NCI-H187 treated with DMSO at 0.1 percent for 48 hours (cell line): ENCODE measurements at places on chromosomes 7 and 10.

DNA sequence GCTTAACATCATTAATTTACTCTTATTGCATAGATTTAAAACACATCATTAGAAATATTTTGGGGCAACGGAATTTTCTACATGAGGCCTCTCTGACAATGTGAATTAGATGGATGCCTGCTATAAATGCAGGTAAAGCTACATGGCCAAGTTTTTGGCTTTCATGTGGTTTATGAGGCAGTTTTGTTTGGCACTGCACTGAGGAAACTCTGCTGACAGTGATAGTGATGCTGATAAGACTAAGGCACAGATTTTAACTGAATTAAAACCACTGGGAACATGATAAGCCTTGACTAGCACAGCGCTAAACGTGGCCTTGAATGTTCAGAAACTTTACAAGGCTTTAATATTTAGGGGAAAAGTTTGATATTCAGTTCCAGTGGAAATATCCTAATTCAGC is 114.3 kb upstream of the NOBOX start:
- no peak for DNase-seq

DNA sequence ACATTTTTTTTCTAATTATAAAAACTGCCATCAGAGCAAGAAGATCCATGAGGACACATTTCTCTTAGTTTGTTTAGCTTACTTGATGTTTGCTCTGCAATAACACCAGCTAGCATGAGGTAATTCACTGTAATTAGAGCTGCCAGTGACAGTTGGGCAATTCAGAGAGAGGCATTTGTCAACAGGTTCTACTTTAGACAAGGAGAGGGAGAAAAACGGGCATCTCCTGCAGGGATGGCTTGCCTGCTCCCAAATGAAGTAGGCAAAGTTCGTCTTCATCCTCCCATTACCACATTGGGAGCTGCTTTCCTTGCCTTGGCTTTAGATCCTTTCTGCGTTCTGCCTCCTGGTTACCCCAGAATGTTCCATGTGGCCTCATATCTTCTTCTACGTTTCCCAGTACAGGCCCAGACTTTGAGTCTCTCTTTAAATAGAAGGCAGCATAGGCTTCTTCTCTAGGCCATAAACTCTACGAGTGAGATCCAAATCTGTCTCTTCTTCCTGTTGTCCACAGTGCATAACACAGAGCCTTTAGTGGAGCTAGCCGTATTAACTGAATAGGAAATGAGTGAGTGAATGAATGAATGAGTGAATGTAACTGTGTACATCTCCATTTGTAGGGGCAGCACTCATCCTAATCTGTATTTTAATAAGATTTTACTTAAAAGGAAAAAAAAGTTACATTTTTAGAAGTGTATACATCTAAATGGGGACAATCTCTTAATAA is 21.2 kb downstream of the ASB15 start:
- peak; percentile 66 for DNase-seq

GRCh38 chr7:116463956-116464355 is 35.6 kb upstream of the CAV2 start:
- no peak for DNase-seq

GRCh38 chr7:122298618-122299017 is 5.9 kb downstream of the FEZF1 start:
- no peak for DNase-seq

DNA sequence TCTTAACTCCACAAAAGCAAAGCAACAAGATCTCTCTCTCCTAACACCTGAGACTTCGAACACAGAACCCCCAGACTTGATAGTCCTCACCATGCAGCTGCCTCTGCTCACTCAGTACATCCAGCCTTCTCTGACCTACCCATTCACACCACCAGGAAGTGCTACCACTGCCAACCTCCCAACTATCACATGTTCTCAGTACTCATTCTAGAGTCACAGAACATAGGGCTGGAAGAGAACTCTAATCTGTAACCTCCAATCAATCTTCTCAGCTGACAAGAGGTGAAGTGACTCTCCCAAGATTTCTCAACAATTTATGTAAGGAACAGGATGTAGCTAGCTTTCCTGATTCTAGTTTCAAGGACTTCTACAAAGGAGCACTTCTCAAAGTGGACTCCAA is 3.8 kb downstream of the NUDCD3 start:
- no peak for DNase-seq

GRCh38 chr7:114708646-114709045 is 213.2 kb upstream of the MDFIC start:
- DNase-seq = no peak

DNA sequence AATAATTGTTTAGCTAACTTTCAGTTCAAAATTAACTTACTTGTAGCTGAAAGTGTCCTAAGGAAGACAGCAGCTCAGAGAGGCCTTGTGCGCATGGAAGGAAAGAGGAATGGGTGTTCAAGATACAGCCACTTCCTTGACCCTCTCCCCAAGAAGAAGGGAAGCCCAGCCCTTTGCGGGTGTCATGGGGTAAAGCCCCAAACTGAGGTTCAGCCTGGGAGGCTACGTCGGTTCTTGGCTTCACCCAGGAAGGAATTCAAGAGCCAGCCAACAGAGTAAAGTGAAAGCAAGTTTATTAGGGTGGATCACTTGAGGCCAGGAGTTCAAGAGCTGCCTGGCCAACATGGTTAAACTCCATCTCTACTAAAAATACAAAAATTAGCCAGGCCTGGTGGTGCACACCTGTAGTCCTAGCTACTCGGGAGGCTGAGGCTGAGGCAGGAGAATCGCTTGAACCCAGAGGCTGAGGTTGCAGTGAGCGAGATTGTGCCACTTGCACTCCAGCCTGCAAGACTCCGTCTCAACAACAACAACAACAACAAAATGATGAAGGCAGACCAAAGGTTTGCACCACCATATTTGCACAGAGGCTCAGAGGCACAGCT is 15.9 kb downstream of the GPRIN2 start:
- no peak for DNase-seq

DNA sequence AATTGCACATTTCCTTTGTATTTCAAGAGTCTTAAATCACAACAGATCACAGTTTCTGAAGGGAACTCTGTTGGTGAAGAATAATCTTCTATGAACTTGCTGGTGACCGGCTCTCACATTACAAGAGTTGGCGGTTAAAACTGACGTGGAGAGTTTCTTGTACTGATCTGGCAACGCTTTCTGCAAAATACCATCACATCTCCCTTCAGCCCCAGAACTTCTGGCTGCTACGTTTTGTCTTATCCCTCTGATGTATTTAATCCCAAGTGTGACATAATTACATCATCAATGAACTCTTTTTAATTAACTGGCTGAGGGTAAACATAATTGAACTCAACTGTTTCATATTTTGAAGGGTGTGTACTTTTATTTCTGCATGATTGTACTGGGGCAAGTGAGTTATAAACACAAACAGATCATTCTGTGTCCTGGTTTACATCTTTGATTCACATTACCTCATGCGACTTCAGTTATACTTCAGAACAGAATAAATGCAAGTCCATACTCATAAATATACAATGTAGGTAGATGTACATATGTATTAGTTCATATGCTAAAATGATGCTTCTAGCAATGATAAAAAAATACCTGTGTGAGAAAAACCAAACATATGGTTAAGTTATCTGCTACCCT is 105.1 kb upstream of the NPVF start:
- DNase-seq = no peak

DNA sequence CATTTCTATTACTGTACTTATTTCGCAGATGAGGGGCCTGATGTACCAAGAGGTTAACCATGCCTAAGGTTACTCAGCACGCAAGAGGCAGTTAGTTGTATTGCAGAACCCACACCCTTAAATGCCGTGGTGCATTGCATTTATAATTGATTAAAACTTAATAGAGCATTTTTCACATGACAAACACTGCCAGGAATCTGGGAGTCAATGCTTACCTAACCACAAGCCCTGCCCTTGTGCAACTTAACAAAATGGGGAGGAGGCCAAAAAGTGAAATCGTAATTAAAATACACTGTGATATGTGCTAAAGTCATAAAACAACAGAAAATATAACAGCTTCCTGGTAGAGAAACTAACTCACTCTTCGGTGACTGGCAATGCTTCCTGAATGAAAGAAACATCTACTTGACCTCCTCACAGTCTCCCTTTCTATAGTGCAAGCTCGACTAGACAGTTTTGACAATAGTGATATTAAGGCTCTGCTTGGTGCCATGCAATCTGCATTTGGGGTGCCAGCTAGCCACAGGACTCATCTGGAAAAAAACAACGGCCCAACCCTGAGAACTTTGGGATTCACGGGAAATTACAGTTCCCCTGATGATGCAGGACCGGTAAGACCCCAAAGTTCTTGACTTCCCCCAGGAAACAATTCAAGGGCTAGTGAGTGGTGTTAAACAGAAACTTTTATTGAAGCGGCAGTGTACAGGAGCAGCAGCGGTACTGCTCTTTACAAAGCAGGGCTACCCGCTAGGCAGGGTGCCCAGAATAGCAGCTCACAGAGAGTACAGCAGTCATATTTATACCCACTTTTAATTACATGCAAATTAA is 612.4 kb downstream of the TNS3 start:
- no peak for DNase-seq

DNA sequence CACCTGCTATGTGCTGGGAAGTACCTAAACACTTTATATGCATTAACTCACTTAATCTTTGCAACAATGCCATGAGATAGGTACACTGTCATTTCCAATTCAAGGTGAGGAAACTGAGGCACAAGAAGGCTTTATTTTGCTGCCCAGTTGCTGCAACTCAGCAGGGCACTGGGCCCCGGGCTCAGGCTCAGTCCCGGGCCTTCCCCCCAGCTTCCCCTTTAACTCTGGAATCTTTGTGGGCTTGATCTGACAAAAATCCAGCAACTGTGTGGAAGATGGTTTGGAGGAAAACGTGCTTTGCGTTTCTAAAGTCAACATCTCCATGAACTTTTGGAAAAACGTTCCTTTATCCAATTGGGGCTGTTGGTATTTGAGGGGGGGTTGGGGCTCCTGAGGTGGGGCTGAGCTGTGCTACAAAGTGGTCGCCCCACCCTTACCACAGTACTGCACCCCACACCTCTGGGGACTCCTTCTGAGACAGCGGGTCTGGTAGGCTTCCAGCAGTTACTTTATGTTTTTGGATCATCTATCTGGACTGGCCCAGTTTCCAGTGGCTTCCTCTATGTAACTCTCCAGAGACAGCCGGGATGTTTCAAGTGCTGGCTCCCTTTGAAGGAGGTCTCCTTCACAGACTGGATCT is 40.5 kb upstream of the CAMK1D start:
- DNase-seq = no peak

- DNase-seq = no peak
These were observed 54.7 kb upstream of the NMT2 start for GRCh38 chr10:15223174-15223573.

GRCh38 chr10:21526860-21527597 is 1.5 kb upstream of the SKIDA1 start:
- no peak for DNase-seq

- DNase-seq = no peak
These were observed 1.0 kb downstream of the BCL7B start for GRCh38 chr7:73556208-73557107.

DNA sequence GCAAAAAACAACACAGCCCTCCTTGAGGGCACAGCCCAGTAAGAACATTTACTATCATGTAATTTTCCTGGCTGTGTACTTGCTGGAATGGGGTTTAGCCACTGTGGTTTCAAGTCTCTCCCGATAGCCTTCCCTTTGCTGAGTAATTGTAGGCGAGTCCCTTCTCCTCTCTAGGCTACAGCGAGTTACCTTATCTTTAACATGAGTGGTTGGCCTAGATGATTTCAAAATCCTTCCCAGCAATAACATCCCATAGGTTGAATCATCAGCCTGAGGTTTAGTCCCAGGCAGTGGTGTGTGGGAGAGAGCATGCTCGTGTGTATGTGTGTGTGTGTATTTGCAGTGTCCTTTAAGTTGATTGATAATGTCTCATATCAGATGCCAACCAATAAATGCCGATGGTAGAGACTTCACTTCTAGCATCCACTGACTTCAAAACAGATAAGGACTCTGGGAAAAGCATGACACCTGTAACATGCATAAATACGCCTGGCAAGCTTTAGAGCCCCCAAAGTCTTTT is 142.9 kb upstream of the ZMIZ1 start:
- DNase-seq = no peak

DNA sequence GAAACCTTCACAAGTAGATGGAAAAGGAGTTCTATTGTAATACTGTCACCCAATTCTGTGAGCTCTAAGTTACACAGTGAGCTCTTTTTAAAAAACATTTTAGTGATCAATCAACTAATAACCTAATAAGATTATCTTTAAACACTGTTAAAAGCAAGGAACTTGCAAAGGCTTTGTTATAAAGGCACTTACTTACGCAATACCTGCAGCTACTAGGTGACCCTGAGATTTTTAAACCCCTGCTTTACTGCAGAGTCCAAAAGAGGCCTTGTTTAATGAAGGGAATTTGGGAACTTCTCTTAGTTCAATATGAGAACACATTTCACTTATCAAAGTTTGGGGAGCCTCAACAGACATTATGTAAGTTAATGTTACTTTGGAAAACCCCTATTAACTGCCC is 53.3 kb downstream of the P4HA1 start:
- no peak for DNase-seq

GRCh38 chr7:231030-231857 is 38.9 kb downstream of the FAM20C start:
- DNase-seq = no peak

- no peak for DNase-seq
These were observed 939.8 kb downstream of the SORCS1 start for GRCh38 chr10:106224676-106225075.

DNA sequence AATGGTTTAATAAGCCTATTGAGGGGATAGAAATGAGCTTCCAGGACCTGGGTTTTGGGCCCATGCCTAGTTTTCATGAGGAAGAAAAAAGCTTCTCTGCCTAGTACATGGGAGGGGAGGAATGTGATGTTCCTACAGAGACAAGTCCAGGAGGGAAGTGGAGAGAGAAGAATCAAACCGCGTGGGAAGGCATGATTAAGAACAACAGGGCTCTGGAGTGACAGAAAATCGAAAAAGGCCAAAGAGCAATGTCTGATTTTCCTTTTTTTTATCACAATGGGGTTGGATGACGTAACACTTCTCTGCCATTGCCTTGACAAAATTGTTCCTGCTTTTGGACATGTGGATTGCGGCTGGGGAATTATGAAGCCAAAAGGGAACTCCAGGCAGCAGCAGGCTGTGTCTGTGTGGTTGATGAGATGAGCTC is 258.6 kb downstream of the CXCL12 start:
- DNase-seq = no peak

DNA sequence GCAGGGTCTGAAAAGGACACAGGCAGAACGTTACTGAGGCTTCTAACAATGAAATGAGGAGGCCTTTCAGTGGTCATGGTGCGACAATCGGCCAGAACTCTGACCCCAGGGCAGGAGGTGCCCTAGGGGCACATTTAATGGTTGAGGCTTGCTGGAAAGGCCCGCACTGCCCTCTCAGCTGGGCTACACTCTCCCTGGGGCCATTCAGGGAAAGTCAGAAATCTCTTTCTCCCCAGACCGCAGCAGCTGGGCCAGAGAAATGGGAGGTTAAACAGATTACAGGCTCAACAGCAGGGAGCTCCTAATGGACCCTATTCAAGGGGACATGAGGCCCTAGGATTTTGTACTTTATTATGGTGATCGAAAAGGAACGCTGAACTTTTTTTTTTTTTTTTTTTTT is 85.6 kb upstream of the FGFR2 start:
- no peak for DNase-seq
